Motor neuron (in vitro differentiated cells): ENCODE measurements at places on chromosomes 16 and 17. TPM values are rescaled to one million over a fixed set of nuclear protein-coding genes. Genes with fewer than 3 reads are reported as not detected.

- ATAC-seq, result no peak
Observed at GRCh38 chr17:49508866-49509587, 13.9 kb downstream of the NGFR start.

- no peak for ATAC-seq
Observed at GRCh38 chr16:88526906-88527185, 43.4 kb upstream of the ZC3H18 start.

DNA sequence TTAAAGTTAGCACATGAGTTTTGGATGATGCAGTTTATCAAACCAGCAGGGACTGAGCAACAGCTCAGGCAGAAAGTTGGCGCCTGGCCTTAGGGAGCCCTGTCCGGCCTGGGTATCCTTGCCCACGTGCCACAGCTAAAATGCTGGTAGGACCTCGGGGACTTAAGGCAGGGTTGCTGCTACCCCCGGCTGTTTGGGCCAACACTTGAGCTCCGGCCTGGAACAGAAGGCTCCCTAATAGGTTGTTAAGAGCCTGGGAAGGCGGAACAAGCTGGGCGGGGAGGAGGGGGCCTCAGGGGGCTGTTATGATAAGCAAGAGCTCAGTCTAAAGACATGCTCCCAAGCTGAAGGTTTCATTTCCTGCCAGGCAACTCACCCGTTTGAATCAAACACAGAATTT is 39.7 kb downstream of the CUEDC1 start:
- no peak for ATAC-seq

DNA sequence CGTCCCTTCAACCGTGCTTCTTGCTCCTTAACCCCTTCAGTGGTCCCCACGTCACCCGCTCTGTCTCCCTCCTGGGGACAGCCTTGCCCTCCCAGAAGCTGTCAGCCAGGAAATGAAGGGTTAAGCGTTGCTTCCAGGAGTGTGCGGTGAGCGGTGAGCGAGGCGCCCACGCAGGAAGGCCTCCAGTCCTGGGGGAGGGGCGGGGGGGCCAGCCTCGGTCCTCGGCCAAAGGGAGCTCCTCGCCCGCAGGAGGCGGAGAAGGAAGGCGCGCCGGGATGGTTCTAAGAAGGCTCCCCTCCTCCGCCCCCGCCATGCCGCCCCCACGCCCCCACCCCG is 2.3 kb downstream of the RBFOX3 start:
- peak; percentile 49 for ATAC-seq

- ATAC-seq, result peak; percentile 71
Observed at GRCh38 chr17:39026980-39027451, 59.8 kb upstream of the FBXO47 start.

The RNF222 gene
- total RNA-seq, result 0.17 and 0.23 TPM in 2 replicates

The MT1E gene
- total RNA-seq, result 24.7 and 37.1 TPM in 2 replicates

The P3H4 gene
- 16.7 and 19.0 TPM in 2 replicates for total RNA-seq

The ABCC6 gene
- 1.4 and 3.1 TPM in 2 replicates for total RNA-seq

The SPNS3 gene
- 0.67 TPM in 1 of 2 replicates, not detected in the other for total RNA-seq

The PPY gene
- total RNA-seq, result not detected in 2 replicates

The TBC1D3B gene
- total RNA-seq, result 1.0 and 1.1 TPM in 2 replicates
